Left ventricle myocardium inferior (tissue), 1 donor: ENCODE measurements at places on chromosomes 1 and 21. TPM values are rescaled to one million over a fixed set of nuclear protein-coding genes. Genes with fewer than 3 reads are reported as not detected.

DNA sequence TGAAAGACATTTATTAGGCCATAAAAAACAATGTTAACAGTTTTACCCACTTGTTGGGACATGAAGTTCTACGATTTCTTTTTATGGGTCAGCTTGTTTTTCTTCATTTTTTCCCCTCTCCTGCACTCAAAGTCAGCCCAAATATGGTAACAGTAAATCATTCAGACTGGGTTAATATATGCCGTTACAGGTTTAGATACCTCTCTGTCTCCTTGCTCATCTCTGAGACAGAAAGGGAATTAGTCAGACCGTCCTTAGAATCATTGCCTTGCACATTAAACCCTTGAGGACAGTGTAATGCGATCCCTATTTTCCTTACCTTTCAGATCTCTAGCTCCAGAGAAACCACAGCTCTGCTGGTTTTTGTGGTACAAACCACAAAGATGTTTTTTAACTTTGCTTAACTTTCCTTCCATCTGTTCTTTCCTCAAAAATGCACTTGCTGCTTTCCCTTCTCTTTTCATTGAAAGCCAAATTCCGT lies 613.3 kb downstream of the PLPP3 start:
- H3K4me1 ChIP-seq = no peaks in the 10 kb centered on the region
- H3K36me3 ChIP-seq = no peaks in the 10 kb centered on the region
- H3K27me3 ChIP-seq = no peaks in the 10 kb centered on the region
- no peak for DNase-seq
- H3K27ac ChIP-seq = no peak overlapping the region

TMEM52 gene
- total RNA-seq = 0.47 TPM

DNA sequence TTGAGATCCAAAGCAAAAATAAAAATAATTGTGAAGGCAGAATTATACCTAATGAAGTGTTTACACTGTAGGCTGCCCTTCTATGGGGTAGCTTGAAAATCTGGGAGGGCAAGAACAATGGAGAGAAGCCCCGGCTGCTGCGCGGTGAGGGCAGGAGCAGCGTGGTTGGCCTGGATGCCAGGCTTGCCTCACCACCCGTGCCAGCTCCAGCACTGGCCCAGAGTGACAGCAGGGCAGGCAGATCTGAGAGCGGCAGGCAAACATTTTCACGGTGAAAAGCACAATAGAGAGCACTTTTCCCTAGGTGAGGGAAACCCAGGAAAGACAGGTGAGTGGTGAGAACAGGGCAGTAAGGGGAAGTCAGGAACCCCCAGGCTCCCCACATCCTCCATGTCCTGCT lies 1.4 kb downstream of the PROK1 start:
- no peaks in the 10 kb centered on the region for H3K36me3 ChIP-seq
- H3K4me3 ChIP-seq = no peak overlapping the region
- peaks cover 65% of the 10 kb centered on the region for H3K27me3 ChIP-seq
- H3K27ac ChIP-seq = no peak overlapping the region
- no peaks in the 10 kb centered on the region for H3K4me1 ChIP-seq
- no peak for DNase-seq

DNA sequence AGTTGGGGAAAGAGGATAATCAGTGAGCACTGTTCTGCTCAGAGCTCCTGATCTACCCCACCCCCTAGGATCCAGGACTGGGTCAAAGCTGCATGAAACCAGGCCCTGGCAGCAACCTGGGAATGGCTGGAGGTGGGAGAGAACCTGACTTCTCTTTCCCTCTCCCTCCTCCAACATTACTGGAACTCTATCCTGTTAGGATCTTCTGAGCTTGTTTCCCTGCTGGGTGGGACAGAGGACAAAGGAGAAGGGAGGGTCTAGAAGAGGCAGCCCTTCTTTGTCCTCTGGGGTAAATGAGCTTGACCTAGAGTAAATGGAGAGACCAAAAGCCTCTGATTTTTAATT lies 42.7 kb downstream of the YARS1 start:
- peaks cover 69% of the 10 kb centered on the region for H3K36me3 ChIP-seq
- no peak overlapping the region for H3K4me3 ChIP-seq
- no peak for DNase-seq
- H3K4me1 ChIP-seq = peaks cover 6% of the 10 kb centered on the region
- no peak overlapping the region for H3K27ac ChIP-seq

GRCh38 chr1:67856921-67857320 lies 23.7 kb upstream of the GNG12 start:
- no peak overlapping the region for H3K4me3 ChIP-seq
- H3K4me1 ChIP-seq = peaks cover 1% of the 10 kb centered on the region
- H3K27me3 ChIP-seq = no peaks in the 10 kb centered on the region
- no peak overlapping the region for H3K27ac ChIP-seq

DNA sequence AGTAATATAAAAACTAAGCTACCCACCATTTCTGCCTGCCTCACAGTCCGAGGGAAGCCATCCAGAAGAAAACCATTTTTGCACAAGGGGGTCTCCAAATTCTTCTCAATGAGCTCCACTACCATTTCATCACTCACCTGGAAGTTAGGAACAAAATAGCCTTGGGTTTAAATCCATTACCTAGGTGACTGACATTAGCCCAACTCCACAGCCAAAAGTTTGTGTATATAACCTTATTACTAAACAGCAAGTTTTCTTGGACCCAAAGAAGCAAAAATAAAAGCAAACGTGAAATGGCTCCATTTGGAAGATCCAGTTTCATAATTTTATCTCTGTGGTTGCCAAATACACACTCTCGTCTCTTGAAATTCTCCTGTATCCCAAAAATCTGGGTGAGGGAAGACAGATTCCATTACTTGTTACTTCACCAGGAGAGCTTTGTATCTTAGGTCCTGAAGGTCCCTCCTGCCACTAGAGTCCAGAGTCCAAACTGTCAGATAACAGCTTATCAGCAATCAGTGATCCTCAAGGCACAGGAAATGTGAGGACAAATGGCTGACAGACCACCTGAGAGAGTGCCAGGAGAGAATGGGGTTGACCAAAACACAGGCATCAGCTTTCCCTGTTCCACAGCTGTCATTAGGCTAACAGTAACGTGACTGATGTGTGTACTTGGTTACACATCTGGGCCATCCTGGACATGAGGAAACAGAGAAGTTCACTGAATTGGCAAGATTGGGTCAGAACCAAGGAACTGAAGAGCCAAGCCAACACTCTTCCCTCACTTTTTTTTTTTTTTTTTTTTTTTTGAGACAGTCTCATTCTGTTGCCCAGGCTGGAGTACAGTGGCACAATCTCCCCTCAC lies 14.9 kb downstream of the AK2 start:
- no peak overlapping the region for H3K4me3 ChIP-seq
- peaks cover 73% of the 10 kb centered on the region for H3K36me3 ChIP-seq
- H3K27me3 ChIP-seq = no peaks in the 10 kb centered on the region
- H3K4me1 ChIP-seq = peaks cover 24% of the 10 kb centered on the region
- DNase-seq = no peak
- no peak overlapping the region for H3K27ac ChIP-seq

OR6F1 gene
- total RNA-seq = not detected

GRCh38 chr1:165828103-165828668 lies 772 bp downstream of the UCK2 start:
- peak overlapping the region; percentile 84 for H3K4me3 ChIP-seq
- peak; percentile 22 for DNase-seq
- no peaks in the 10 kb centered on the region for H3K27me3 ChIP-seq
- H3K27ac ChIP-seq = peak overlapping the region; percentile 91
- H3K4me1 ChIP-seq = peaks cover 29% of the 10 kb centered on the region

DNA sequence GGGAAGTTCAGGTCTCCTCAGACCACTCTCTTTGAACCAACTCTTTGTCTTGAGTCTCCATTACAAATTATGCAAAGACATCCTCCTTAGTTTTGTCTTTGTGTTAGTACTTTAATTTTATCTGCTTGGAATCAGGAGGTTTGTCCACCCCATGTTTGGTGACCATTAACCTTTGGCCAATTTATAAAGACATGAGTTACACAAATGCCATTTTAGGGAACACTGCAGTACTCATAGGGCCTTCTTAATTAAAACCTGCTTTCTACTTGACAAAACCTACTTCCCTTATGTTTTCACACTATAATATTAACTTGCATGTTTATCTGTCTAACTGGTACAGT lies 7.9 kb upstream of the CDC73 start:
- H3K27me3 ChIP-seq = no peaks in the 10 kb centered on the region
- H3K4me1 ChIP-seq = peaks cover 12% of the 10 kb centered on the region
- no peak overlapping the region for H3K4me3 ChIP-seq

GRCh38 chr1:147214325-147214724 lies 10.8 kb downstream of the FMO5 start:
- no peak overlapping the region for H3K4me3 ChIP-seq
- no peak overlapping the region for H3K27ac ChIP-seq
- H3K36me3 ChIP-seq = peaks cover 10% of the 10 kb centered on the region
- no peaks in the 10 kb centered on the region for H3K4me1 ChIP-seq

C1orf94 gene
- not detected for total RNA-seq

PGLYRP4 gene
- not detected for total RNA-seq

SELENOF gene
- total RNA-seq = 67.0 TPM

- no peak overlapping the region for H3K4me3 ChIP-seq
- no peaks in the 10 kb centered on the region for H3K4me1 ChIP-seq
- no peak for DNase-seq
- H3K27me3 ChIP-seq = peaks cover 38% of the 10 kb centered on the region
- no peak overlapping the region for H3K27ac ChIP-seq
Measured at GRCh38 chr1:91189096-91189495, 167.3 kb upstream of the ZNF644 start.
